ENCODE measurements at places on chromosomes 5 and 9.

- no peak for DNase-seq
Measured at GRCh38 chr5:66416698-66417097, 179.5 kb upstream of the MAST4 start.

- peak; percentile 22 for DNase-seq
Measured at GRCh38 chr9:100472788-100473275, at the start of gene TMEFF1. Gene TMEFF1, plus strand, starts transcription at chr9:100473149. Its CDS starts 396 bp downstream, at chr9:100473545.

DNA sequence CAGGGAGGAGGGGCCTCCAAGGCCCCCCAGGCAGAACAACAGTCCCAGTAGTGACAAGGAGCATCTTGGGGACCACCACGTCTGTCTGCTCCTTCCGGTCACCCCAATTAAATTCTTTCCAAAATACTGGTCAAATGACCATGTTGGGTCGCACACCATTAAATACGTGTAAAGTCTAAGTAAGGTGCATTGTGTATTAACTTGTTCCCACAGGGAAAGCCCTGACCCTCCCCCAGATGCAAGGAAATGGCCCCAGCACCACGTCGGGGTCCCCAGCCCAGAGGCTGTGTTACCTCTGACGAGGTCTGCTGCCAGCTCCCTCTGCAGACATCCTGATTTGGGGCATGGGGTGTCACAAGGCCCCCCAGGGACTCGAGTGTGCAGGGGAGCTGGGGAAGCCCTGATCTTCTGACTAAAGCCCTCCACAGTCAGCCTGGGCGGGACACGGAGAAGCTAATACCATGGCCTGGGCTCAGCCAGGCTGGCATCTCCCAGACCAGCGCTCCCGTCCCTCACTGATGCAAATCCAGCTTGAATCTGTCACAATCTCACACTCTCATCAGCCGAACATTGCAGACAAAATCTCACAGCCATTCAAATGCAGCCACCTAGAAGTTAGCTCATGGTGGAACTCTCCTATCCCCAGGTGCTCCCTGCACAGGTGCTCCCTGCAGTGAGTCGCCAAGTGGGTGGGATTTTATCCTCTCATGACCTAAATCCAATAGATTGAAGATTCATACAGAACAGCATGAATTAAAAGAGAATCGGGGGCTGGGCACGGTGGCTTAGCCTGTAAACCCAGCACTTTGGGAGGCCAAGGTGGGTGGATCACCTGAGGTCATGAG is 13.6 kb downstream of the TERT start:
- DNase-seq = no peak

DNA sequence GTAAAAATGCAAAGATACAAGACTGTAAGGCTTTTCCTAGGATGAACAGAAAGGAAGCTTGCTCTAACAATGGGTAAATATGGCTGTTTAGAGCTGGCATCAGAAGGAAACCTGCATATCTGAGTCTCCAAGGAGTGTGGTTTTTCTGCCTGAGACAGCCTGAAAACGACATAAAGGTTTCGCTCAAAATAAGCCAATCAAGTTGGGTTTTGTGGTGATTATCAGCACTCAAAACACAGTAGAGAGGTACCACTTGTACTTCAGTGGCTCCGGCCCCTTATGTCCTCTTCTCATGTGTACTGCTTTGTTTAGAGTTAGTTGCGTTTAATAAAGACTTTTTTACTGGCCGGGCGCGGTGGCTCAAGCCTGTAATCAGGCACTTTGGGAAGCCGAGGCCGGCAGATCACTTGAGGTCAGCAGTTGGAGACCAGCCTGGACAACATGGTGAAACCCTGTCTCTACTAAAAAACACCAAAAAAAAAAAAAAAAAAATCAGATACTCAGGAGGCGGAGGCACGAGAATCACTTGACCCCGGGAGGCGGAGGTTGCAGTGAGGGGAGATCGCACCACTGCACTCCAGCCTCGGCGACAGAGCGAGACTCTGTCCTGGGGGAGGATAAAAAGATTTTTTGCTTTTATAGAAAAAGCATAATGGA is 39.4 kb downstream of the KLF9 start:
- no peak for DNase-seq

- DNase-seq = no peak
Measured at GRCh38 chr9:108867829-108868228, 5.8 kb downstream of the ACTL7A start.

All from stimulated activated CD4-positive, alpha-beta T cell treated with anti-CD3 and anti-CD28 coated beads, Interleukin-4, amount 100 ng/mL, for 24 hours (primary cell).